Forelimb muscle (tissue), 1 donor: ENCODE measurements at places on chromosomes 3 and 15. TPM values are rescaled to one million over a fixed set of nuclear protein-coding genes. Genes with fewer than 3 reads are reported as not detected.

DNA sequence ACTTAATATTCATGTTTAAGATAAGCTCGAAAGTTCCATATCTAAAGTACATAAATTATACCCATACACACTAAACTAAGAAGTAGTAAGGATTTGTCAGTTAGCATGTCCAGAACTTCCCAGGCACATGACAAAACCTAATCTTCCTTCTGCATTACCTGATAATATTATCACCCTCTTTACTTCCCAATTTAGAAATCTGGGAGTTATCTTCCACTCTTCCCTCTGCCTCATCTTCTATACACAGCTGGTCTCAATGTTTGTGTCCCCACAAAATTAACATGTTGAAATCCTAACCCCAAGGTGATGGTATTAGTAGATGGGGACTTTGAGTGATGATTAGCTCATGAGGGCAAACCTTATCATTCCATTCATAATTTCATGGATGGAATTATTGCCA is 15.3 kb downstream of the GABPB1 start:
- no peak for DNase-seq

- no peak for DNase-seq
Observed at GRCh38 chr3:71406972-71407810, 176.3 kb downstream of the FOXP1 start.

GRCh38 chr15:60326824-60327654 is 70.7 kb downstream of the ANXA2 start:
- DNase-seq, result peak; percentile 49

GRCh38 chr3:15708882-15709677 is 88.7 kb downstream of the ANKRD28 start:
- no peak for DNase-seq

The SV2B gene
- 3.0 TPM for polyA plus RNA-seq

The CHRFAM7A gene
- 2.3 TPM for polyA plus RNA-seq
